Activated CD4-positive, alpha-beta memory T cell treated with anti-CD3 and anti-CD28 coated beads for 36 hours (primary cell): ENCODE measurements at places on chromosomes 11 and 22. TPM values are rescaled to one million over a fixed set of nuclear protein-coding genes. Genes with fewer than 3 reads are reported as not detected.

P2RX6 gene
- not detected for total RNA-seq

HEPN1 gene
- total RNA-seq = not detected

OR5A1 gene
- not detected for total RNA-seq

OR2AG2 gene
- not detected for total RNA-seq

CYB5R2 gene
- 4.4 TPM for total RNA-seq

MAJIN gene
- 0.82 TPM for total RNA-seq

OR51G2 gene
- total RNA-seq = not detected

ALDH3B2 gene
- not detected for total RNA-seq

OR52I1 gene
- not detected for total RNA-seq

CDPF1 gene
- 6.8 TPM for total RNA-seq

ATL3 gene
- total RNA-seq = 34.6 TPM

TEAD1 gene
- total RNA-seq = 1.0 TPM

ARHGEF17 gene
- total RNA-seq = not detected

EXPH5 gene
- total RNA-seq = 1.8 TPM

GRCh38 chr22:48960980-48961660, 866.6 kb downstream of the BRD1 start:
- no peak overlapping the region for H3K4me3 ChIP-seq
- no peaks in the 10 kb centered on the region for H3K4me1 ChIP-seq
- H3K27ac ChIP-seq = no peak overlapping the region
- DNase-seq = no peak

GRCh38 chr22:23126165-23127054, 15.4 kb downstream of the RSPH14 start:
- no peaks in the 10 kb centered on the region for H3K4me1 ChIP-seq
- H3K36me3 ChIP-seq = no peaks in the 10 kb centered on the region
- no peaks in the 10 kb centered on the region for H3K27me3 ChIP-seq
- H3K27ac ChIP-seq = no peak overlapping the region
- no peak overlapping the region for H3K4me3 ChIP-seq

DNA sequence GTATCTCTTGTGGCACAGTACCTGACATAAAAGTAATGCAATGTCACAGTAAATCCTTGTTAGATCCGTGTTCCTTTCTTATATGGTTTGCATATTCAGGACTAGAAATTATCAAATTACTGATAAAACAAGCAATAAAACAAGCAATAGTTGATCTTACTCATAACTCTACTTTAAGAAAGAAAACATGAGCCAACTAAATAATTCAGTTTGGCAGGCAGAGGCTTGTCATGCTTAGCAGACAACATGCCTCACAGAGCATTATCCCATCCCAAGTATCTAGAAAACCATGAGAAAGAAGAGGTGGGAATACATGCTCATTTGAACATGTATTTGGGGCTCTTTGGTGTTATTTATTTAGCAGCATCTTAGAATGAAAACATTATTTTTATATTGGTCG, 241.9 kb downstream of the SOX6 start:
- H3K4me1 ChIP-seq = no peaks in the 10 kb centered on the region
- no peak overlapping the region for H3K27ac ChIP-seq
- DNase-seq = no peak
- H3K27me3 ChIP-seq = no peaks in the 10 kb centered on the region

DNA sequence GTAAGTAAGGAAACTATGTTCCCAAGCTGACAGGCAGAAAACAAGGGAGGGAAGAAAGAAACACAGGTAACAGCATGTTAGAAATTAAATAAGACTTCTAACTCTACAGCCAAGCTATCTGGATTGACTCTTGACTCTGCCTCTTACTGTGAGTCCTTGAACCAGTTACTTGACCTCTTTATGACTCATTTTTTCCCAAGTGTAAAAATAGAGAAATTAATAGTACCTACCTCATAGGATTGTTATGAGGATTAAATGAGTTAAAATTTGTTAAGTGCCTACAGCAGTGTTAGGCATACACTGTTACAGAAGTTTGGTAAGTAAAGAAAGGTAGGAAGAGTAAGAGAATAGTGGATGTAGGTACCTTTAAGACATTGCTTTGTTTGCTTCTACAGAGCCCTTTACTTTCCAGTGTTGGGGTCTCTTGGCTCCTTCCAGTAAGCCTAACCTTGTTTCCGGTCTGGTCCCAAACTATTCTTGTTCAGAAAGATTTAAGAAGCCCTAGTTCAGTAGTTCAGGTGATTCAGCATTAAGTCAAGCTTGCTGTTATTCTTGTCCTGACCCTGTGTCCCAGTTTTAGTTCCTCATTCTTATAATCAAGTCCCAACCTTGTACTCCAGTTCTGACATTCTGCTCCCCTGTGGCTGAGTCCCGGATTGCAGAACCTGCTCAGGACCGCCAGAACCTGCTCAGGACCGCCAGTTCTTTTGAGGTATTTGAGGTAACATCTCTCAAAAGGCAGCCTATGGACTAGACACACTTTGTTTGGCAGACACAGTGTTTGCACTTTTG, 963.4 kb upstream of the CCDC90B start:
- DNase-seq = no peak
- H3K4me1 ChIP-seq = no peaks in the 10 kb centered on the region
- H3K36me3 ChIP-seq = no peaks in the 10 kb centered on the region

DNA sequence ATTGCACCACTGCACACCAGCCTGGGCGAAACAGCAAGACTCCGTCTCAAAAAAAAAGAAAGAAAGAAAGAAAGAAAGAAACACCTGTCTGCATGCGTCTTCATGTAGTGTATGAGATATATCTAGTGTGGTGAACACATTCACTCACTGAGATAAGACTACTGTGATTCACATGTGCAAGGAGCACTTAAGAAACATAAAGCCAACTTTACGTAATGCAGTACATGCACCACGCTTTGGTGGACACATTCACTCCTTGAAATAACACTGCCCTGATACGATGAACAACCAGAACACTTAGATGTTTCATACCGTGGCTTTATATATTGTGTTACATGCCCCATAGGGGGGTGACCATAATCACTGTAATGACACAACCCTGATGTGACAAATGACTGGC, 96.0 kb downstream of the MICAL3 start:
- peaks cover 20% of the 10 kb centered on the region for H3K4me1 ChIP-seq
- H3K27ac ChIP-seq = no peak overlapping the region
- H3K36me3 ChIP-seq = peaks cover 2% of the 10 kb centered on the region
- H3K27me3 ChIP-seq = no peaks in the 10 kb centered on the region
- no peak overlapping the region for H3K4me3 ChIP-seq

- H3K27me3 ChIP-seq = no peaks in the 10 kb centered on the region
- peak overlapping the region; percentile 86 for H3K27ac ChIP-seq
- peaks cover 24% of the 10 kb centered on the region for H3K4me1 ChIP-seq
Observed at GRCh38 chr11:44065161-44065661, 859 bp upstream of the ACCS start.

GRCh38 chr11:117972629-117973502, 13.3 kb upstream of the IL10RA start:
- H3K4me1 ChIP-seq = peaks cover 82% of the 10 kb centered on the region
- H3K27me3 ChIP-seq = no peaks in the 10 kb centered on the region
- peaks cover 16% of the 10 kb centered on the region for H3K36me3 ChIP-seq

DNA sequence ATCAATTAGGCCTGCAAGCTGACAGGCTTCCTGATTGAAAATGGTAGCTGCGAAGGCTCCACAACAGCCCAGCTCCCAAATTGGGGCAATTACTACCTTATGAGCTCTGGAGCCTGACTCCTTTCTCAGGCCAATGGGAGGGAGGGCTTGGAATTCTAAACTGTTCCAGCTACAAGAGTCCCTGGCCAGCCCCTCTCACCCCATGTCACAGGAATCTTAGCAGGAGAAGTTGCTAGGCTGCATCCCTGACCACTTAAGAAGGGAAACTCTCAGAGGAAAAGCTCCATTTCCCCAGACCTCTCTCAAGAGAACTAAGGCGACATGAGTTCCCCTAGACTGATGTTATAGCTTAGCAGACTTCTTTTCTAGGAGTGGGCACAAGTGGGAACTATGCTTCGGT, 4.9 kb downstream of the LRP4 start:
- no peak overlapping the region for H3K4me3 ChIP-seq
- H3K36me3 ChIP-seq = no peaks in the 10 kb centered on the region
- peaks cover 53% of the 10 kb centered on the region for H3K27me3 ChIP-seq
- H3K4me1 ChIP-seq = peaks cover 13% of the 10 kb centered on the region
- no peak for DNase-seq

DNA sequence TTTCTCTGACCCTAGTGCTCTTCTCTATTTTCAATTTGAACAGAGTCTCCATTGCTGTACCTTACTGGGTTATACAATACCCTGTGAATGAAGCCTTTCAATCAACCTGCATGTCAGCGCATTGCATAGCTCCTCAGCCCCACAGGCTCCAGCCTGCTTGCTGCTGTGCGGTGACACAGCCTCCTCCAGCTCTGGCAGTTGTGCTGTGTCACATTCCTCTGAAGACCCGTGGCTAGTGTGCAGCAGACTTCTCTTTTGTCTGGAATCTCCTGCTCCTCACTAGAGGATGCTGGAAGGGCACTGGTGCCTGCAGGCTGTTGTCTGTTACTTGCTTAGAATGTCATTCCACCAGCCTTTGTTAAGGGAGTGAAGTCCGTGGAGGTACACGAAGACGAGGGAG, 390.1 kb upstream of the B3GAT1 start:
- H3K4me1 ChIP-seq = no peaks in the 10 kb centered on the region
- no peak overlapping the region for H3K27ac ChIP-seq
- no peak overlapping the region for H3K4me3 ChIP-seq
- no peak for DNase-seq
- no peaks in the 10 kb centered on the region for H3K36me3 ChIP-seq

DNA sequence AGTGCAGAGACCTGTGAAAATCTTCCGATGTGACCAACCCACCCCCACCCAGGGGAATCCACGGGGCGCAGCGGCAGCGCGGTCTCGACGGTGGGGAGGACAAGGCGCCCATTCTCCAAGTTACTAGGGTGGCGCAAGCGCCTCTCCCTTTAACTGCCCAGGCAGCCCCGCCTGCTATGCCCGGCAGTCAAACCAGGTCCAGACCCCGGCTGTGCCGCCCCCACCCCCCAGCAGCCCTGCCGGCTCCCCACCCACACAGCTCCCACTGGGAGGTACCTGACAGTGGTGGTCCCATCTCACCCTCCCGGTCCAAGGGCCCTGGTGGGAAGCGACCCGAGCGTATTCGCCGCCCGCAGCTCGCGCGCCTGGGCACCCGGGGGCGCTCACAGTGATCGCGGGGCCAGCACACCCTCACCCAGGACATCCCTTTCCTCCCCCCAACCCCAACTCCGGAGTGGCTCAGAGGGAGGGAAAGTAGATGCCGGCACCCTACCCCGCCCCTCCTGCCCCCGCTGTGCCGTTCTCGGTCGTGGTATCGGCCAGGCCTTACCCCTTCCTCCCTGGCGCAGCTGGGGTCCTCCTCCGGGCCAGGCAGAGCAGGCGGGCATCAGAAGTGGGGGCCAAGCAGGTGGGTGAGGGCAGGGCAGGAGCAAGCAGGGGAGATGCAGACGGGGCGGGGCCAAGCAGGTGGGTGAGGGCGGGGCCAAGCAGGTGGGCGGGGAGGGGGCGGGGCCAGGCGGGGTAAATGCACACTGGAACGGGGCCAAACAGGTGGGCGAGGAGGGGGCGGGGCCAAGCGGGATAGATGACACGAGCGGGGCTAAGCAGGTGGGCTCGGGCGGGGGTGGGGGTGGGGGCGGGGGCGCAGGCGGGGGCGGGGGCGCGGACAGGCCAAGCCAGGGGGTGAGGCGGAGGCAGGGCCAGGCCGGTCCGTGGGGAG, at the start of gene TRPM5:
TRPM5 (minus strand) TSS at position 634 of the 940 bp plus-strand sequence. CDS start 21,478 bp downstream, outside the sequence.
- no peaks in the 10 kb centered on the region for H3K27me3 ChIP-seq
- H3K27ac ChIP-seq = peak within 1 kb of the TSS; percentile 4
- peak; percentile 87 for DNase-seq
- no peaks in the 10 kb centered on the region for H3K36me3 ChIP-seq
- peak within 1 kb of the TSS; percentile 89 for H3K4me3 ChIP-seq
- H3K4me1 ChIP-seq = peaks cover 33% of the 10 kb centered on the region

GRCh38 chr11:39288011-39288410, 2171.4 kb downstream of the LRRC4C start:
- H3K4me3 ChIP-seq = no peak overlapping the region
- DNase-seq = no peak
- no peaks in the 10 kb centered on the region for H3K36me3 ChIP-seq
- H3K4me1 ChIP-seq = no peaks in the 10 kb centered on the region
- H3K27ac ChIP-seq = no peak overlapping the region
